ENCODE measurements at places on chromosomes 5 and 9. TPM values are rescaled to one million over a fixed set of nuclear protein-coding genes. Genes with fewer than 3 reads are reported as not detected.

ISOC1 gene
- 11.8 TPM for total RNA-seq

MYMK gene
- total RNA-seq: not detected

GRIN1 gene
- total RNA-seq: not detected

ZBED3 gene
- 10.5 TPM for total RNA-seq

GFI1B gene
- 0.39 TPM for total RNA-seq

SLC4A9 gene
- total RNA-seq: not detected

HTR4 gene
- not detected for total RNA-seq

MARCHF3 gene
- total RNA-seq: 12.7 TPM

SPATA31C1 gene
- total RNA-seq: not detected

GARIN3 gene
- total RNA-seq: not detected

TMEM215 gene
- total RNA-seq: not detected

RGS7BP gene
- total RNA-seq: not detected

GADD45G gene
- 1.5 TPM for total RNA-seq

Data from naive thymus-derived CD8-positive, alpha-beta T cell (primary cell).